Mucosa of gallbladder (tissue), 1 donor: ENCODE measurements at places on chromosomes 11 and 22. TPM values are rescaled to one million over a fixed set of nuclear protein-coding genes. Genes with fewer than 3 reads are reported as not detected.

DNA sequence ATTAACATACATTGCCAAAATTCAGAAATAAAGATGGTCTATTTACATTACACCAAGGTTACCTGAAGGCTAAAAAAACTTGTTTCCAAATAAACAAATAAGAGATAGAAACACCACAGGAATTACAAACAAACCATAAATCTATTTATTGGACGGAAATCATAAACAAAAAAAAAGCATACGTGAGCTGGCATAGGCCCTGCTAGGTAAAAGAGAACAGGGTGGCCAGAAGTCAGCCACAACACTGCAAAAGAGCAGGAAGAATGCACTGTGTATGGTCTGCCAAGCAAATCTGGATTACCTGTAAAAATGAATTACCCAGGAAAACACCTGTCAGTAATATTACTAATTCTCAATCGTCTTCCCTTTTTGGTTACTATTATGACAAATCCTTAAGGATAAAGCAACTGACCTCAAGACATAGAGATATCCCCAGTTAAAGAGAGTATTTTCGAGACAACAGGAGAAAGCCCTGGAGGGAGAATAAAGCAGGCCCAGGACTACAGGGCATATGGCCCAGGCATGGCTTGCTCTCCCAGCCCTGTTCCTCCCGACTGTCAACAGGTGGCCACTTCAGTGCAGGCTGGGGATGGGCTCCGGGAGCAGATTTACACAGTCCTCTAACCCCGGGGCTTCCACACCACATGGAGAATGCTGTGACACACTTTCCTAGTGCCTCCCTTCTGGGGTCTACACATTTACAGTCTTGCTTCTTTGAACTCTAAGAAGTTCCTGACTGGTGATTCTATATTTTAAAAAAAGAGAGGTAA, 18.0 kb downstream of the PPP2R1B start:
- no peak for DNase-seq

GRCh38 chr22:46727813-46728364, 10.2 kb downstream of the CERK start:
- DNase-seq = no peak

GRCh38 chr11:121420398-121420797, 31.7 kb upstream of the SORL1 start:
- no peak for DNase-seq

DNA sequence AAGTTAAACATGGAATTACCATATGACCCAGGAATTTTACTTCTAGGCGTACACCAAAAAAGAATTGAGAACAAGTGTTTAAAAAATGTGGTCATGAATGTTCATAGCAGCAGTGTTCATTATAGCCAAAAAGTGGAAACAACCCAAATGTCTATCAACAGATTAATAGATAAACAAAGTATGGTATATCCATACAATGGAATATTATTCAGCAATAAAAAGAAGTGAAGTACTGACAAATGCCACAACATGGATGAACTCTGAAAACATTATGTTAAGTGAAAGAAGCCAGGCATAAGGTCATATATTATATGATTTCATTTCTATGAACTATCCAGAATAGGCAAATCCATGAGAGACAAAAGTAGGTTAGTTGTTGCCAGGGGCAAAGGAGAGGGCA, 141.7 kb upstream of the NAV2 start:
- no peak for DNase-seq

- DNase-seq = no peak
Observed at GRCh38 chr11:57134284-57134683, 47.5 kb upstream of the LRRC55 start.

DNA sequence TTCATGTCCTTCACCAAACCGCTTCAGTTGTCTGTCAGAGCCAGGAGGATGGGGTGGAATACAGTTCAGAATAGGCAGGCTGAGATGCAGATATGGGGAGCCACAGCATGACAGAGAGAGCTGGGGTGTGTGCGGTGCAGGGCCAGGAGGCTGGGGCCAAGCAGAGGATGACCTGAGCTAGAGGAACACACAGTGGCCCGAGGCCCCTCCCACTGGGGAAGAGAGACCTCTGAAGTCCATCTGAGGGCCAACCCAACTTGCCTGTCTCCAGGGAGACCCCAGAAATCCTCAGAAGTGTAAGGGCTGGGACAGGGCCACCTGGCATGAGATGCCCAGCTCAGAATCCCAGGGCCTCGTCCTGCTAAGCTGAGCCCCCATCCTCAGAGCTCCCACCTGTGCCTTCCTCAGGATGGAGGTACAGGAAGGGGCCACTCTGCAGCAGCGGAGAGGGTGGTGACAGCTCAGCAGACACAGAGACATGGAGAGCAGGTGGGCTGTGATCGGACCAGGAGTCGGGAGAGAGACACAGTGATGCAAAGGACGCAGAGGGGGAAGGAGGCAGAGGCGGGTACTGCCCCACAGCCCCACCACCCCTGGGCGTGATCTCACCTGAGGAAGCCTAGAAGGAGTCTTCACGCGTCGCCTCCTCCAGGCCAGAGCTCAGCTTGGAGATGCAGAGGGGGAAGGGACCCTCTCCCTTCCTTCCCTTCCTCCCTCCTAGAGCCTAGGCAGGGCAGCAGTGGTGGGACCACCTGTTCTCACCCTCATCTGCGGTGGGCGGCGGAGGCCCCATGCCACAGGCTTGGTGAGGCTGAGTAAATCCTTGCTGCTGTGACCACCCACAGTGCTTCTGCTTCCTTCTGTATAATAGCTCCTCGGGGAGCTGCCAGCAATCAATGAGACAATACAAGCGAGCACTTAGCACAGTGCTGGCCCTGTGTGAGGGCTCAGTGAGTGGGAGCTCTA, 9.1 kb upstream of the TUB start:
- DNase-seq = no peak

GRCh38 chr11:117221775-117222517, 9.9 kb downstream of the PCSK7 start:
- DNase-seq = no peak

DNA sequence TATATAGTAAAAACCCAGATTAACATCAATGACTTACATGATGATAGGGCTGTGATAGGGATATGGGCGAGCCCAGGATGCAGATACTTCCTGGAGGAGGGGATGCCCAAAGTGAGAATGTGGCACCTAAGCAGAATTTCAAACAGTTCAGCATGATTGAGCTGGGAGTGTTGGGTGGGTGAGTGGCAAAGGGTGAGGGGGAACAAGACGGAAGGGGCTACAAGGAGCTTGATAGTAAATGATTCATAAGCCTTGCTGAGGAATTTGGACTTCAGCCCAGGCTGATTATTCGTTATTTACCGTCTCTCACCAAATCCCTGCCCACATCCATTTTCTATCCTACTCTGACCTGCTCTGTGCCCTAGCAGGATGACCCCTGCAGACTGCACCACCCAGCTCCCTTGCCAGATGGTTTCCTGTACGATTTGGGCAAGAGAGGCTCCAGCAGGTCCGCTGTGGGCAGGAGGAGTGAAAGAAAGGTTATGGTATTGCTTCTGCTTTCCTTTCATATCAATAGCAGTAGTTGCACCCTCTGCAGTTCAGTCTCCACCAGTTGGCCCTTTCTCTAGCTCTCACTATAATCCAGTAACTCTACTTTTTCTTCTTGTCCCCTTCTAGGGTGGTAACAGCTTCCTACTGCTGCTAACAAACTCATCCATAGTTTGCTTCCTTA, 30.3 kb upstream of the SIK2 start:
- no peak for DNase-seq

DNA sequence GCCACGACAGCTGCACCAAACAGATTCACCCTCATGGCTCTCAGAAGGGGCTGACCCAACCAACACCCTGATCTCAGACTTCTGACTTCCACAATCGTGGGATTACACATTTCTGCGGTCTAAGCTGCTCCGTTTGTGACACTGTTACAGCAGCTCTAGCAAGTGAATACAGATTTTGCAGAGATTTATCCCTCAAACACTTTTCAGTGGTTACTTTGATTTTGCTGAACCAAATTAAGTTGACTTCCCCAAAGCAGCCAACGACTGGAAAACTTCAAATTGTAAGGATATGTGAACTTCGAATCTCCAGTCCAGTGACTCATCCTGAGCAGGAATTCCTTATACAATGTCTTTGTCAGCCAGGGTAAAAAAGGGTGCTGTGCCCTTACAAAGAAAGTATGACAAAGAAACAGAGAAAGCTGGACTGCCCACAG, 14.8 kb upstream of the INCENP start:
- DNase-seq = no peak

- DNase-seq = no peak
Observed at GRCh38 chr11:34959770-34960169, 43.4 kb downstream of the PDHX start.

DNA sequence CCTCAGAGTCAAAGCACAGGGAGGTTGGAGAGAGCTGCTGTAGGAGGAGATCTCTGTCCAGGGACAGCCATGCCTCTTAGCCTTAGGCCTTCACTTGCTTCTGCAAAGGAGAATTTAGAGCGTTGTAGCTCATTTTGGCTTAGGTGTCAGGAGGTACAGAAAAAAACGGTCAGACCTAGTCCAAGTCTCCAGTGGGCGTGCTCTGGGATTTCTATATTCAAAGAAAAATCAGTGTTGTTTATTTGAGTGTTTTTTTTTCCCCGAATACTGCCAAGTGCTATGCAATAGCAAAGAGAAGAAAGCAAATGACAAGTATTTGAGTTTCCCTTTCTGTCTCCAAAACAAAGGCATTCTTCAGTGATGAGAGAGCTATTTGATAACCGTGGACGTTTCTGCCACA, 22.7 kb upstream of the OPCML start:
- DNase-seq = no peak

GRCh38 chr11:69431893-69432738, 49.3 kb upstream of the LINC01488 start:
- no peak for DNase-seq

- DNase-seq = peak; percentile 25
Observed at GRCh38 chr11:117097389-117098268, 599 bp downstream of the SIK3 start.

DNA sequence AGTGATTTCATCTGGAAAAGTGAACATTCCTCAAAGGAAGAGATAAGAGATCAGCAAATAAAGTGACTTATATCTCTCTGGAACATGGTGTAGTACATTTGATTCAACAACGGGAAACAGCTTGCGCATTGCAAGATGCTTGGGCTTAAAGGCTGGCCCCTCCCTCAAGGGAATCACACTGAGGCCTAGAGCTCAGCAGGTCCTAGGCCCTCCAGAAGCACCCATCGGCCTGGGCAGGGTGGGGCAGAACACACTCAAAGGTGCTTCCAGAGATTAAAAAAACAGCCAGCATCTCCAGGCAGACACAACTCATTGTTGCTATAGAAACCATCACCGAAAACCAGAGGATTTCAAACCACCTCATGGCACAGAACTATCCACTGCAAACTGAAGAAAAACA, 69.0 kb upstream of the ARFGAP3 start:
- no peak for DNase-seq

- no peak for DNase-seq
Observed at GRCh38 chr22:38841635-38842034, 2.2 kb downstream of the NPTXR start.

Gene TOMM22
- total RNA-seq = 52.7 TPM

Gene SCGB1C1
- not detected for total RNA-seq

Gene ELFN2
- total RNA-seq = 31.2 TPM

Gene MICALL1
- 55.1 TPM for total RNA-seq

Gene OR51B4
- total RNA-seq = 0.23 TPM

Gene HBG1
- 3.3 TPM for total RNA-seq

Gene NPAS4
- 1.5 TPM for total RNA-seq
